ENCODE measurements at places on chromosomes 3 and 15.

GRCh38 chr3:171776839-171777583 is 33.3 kb downstream of the PLD1 start:
- DNase-seq = no peak

DNA sequence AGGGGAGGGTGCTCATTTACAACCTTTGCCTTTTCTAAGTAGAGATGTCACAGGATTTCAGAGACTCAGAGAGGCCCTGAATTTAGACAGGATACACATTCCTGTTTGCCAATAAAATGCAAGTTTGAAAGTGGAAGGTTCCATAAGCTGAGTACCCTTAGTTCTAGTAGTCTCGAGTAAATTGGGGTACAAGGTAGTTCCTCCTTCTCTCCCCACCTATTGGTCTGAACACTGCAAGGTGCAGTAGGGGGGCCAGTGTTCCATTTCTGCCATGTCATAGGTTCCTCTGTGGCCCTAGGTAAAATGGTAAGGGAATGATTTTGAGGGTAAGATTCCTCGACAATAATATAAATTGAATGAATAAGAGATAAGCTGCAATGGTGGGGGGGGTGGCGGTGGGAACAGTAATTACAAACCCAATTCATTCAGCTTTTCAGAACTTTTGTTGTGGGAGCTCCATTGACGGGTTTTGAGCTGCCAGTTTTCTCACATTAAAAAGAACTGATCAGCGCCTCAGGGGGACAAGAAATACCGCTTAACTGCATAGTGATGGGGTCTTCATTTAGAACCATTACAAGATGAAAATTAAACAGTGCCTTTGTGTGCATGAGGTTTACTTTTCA is 5.9 kb downstream of the SOX2 start:
- no peak for DNase-seq

DNA sequence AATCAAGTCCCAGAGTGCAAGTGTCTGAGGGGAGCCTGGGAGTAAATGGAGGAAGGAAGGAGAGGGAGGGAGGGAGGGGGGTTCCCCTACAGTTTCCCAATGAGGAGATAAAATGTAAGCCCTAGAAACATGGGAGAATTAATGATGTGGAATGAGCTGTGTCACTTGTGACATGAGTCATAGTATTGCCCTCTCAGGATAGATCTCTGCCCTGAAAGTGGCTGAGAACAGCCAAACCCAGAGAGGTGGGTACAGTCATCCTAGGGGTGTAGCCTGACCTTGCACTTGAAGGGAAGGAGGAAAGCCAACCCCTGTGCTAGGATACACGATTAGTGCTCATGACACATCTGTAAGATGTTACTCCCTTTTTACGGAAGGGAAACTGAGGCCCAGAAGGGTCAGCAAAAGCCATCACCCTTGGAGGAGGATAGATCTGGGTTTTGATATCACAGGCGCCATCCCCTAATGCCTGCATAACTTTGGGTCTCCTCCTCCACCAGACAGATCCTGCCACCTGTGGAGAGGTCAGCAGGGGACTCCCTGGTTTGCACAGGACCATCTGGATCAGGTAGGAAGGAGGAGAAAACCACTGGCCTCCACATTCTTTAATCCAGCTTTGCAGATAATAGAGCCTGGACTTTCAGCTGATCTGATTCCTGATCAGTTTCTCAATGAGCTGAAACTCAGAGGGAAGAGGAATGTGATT is 23.1 kb upstream of the USP3 start:
- DNase-seq = no peak

DNA sequence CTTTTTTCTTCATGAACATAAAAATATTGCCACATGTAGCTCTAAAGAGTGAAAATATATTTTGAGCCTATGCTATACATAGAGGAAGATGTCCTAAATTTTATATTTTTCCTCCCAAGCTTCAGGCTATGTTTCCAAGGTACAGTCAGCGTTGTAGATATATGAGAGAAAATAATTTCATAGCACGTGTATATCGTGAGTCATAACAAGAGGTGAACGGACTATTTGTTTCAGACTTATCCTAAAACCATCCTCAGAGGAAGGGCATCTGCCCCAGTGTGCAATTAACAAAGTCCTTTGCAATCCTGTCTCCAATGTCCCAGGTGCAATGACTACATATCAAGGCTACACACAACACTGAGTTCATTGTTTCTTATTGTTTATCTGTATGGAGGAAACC is 177.3 kb upstream of the ARRDC4 start:
- no peak for DNase-seq

GRCh38 chr15:58748040-58748851 is 1.3 kb downstream of the ADAM10 start:
- no peak for DNase-seq

- no peak for DNase-seq
Observed at GRCh38 chr3:49609314-49609713, 55.0 kb downstream of the BSN start.

- DNase-seq = no peak
Observed at GRCh38 chr3:67357610-67358458, 296.6 kb downstream of the SUCLG2 start.
